ENCODE measurements at places on chromosomes 6 and 20.
A peak's percentile ranks its signal among the peaks of the same experiment; 100 is the strongest.

- peak; percentile 93 for DNase-seq
Measured at GRCh38 chr20:41340327-41341055, at the start of gene LPIN3. TSS of gene LPIN3 (plus strand) at chr20:41340821. CDS start at chr20:41345804, 4,983 bp downstream.

GRCh38 chr20:53402233-53403005 lies 191.2 kb downstream of the ZNF217 start:
- no peak for DNase-seq

- no peak for DNase-seq
Measured at GRCh38 chr20:47927385-47927851, 142.1 kb upstream of the SULF2 start.

GRCh38 chr20:25054096-25054820 lies 3.7 kb downstream of the ACSS1 start:
- no peak for DNase-seq

GRCh38 chr20:10676518-10676917 lies 2.7 kb upstream of the JAG1 start:
- DNase-seq: peak; percentile 33

DNA sequence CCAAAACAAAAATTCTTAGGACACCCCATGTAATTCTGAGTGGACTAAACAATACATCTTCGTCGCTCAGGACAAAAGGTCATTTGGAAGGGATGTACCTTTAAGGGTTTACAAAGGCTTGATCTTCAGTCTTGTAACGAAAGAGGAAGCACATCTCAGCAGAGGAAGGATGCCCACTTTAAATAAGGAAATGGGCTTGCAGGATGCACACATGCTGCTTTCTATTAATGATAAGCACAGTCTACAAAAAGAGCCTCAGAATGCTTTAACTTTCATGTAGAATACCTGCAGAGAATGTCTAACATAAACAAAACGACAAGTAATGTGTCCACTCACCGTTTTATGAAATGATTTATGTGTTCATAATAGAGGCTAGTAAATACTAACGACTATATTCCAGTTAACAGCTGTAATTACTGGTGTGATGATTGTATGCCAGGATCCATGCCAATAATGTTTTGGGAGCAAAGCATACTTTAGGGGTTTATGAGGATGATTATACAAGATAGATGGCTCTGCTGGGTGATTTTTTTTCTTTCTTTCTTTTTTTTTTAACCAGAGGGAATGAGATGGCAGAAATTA lies 216.9 kb downstream of the GMDS start:
- DNase-seq: peak; percentile 16

DNA sequence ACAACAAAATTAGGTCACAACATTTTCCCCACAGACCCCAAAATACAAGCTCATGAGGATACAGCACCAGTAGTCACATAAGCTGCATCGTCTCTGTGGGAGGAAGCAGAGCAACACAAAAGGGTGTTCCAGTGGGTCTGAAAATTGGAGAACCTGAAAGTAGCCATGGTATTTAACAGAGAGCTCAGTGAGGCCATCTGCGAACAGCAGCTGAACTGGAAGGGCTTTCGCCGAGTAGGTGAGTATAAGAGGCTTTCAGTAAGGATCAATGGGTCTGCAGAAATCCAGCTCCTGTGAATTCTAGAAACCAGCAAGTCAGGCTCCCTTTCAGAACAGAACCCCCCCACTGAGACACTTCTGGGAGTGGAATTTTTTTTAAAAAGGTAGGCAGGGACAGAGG lies 120.0 kb upstream of the RREB1 start:
- DNase-seq: peak; percentile 20

GRCh38 chr6:16438718-16439591 lies 200.6 kb downstream of the GMPR start:
- peak; percentile 9 for DNase-seq

GRCh38 chr6:27294409-27294808 lies 17.7 kb downstream of the POM121L2 start:
- no peak for DNase-seq

GRCh38 chr20:13101276-13101675 lies 92.5 kb downstream of the SPTLC3 start:
- DNase-seq: no peak

DNA sequence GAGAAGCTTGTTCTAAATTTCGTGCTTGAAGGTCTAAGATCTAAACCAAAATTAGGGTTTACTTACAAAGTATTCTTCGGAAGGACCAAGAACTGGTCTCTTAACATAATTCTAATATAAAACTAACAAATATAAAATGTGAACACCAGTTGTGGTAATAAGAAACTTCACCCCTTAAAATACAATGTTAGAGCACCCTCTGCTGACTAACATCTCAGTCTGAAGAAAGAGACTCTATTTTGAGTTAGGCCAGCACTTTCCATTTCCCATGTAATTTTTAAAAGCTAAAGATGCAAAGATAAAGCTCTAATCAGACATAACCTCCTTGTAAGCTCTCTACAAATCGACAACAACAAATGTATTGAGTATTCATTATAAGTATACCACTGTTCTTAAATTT lies 24.6 kb downstream of the ATG5 start:
- peak; percentile 55 for DNase-seq

GRCh38 chr20:19952392-19952791 lies 64.8 kb upstream of the NAA20 start:
- no peak for DNase-seq

DNA sequence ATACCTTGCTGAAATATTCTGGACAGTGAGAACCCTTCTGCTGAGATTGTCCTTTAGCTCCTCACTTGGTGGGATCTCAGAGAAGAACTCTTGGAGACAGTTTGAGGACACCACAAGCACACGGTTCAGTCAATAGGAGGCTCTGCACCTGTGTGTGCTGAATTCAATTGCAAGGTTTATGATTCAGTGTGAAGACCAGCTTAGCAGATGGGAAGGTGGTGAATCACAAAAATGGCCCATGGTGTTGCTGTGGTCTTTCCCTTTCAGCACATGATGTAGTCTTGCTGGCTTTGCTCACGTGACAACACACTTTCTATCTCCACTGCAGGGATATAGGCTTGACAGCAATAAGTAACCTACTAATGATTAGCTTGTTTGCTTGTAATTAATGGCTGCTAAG lies 270.3 kb downstream of the SLC24A3 start:
- DNase-seq: no peak

- DNase-seq: no peak
Measured at GRCh38 chr6:52190409-52190808, 4.2 kb downstream of the IL17A start.

- no peak for DNase-seq
Measured at GRCh38 chr6:31958412-31958740, 395 bp downstream of the NELFE start.

GRCh38 chr6:165689699-165690098 lies 26.7 kb upstream of the PDE10A start:
- DNase-seq: no peak

DNA sequence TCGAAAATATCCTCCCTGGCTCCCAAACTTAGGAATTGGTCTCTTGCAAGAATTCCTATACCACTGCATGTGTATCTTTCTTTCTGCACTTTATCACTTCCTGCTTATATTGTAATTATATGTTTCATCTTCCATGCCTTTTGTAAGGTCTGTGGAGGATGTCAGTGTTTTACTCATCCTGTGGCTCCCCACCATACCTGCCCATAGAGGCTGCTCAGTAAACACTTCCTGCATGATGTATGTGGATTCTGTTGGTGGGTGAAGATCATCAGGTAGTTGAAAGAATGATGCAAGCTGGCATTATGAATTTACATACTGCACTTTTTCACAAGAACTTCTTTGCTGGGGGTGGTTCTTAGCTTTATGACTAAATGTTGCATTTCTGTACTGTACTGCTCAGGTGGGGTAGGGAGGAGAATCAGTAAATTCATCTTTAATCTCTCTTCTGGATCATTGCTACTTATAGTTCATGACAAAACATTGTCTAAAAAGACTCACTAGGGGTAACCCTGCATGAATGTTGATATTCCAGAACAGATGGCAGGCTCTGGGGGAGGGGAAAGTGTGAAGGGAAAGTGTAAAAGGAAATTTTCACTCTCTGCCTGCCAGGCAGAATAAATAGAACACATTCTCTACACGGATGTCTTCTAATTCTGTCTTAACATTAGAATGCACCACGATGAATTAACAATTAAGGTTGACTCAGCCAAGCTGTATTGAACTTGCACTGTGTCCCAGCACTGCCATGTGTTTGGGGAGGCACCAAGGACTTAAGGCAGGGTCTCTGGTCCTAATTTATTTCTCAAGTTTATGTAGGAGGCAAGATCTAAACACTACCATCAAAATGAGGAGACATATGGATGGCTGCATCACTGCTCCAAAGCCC lies 36.0 kb upstream of the KLHL31 start:
- DNase-seq: no peak

DNA sequence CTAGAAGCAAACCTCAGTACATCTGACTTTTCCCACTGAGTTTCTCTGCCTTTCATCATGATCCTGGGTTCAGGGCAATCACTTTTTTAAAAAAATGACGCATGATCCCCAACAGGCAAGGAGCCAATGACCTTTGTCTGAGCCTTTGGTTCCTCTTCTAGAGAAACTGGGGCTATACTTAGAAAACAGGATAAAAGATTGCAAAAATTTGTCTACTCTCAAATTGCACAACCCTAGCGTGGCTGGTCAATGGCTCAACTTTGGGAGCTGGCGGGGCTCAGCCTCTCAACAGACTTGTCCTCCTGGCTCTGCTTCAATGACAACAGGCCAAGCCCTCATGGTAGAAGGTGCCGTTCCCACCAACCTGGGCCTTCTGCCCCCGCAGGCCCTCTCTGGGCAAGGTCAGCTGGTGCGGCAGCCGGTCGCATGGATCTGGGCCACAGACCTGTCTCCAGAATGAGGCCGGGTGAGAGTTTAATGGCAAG lies 48.7 kb downstream of the PDYN start:
- DNase-seq: peak; percentile 87
